ENCODE measurements at places on chromosomes 2 and 18.

- H3K27ac ChIP-seq: no peak overlapping the region
- H3K27me3 ChIP-seq: no peaks in the 10 kb centered on the region
- no peak for DNase-seq
- H3K36me3 ChIP-seq: peaks cover 2% of the 10 kb centered on the region
- H3K4me3 ChIP-seq: no peak overlapping the region
Observed at GRCh38 chr18:7630731-7631442, 63.8 kb downstream of the PTPRM start.

GRCh38 chr2:121211689-121212151, 73.3 kb downstream of the TFCP2L1 start:
- DNase-seq: no peak
- H3K27ac ChIP-seq: no peak overlapping the region
- peaks cover 2% of the 10 kb centered on the region for H3K36me3 ChIP-seq
- H3K4me3 ChIP-seq: no peak overlapping the region

DNA sequence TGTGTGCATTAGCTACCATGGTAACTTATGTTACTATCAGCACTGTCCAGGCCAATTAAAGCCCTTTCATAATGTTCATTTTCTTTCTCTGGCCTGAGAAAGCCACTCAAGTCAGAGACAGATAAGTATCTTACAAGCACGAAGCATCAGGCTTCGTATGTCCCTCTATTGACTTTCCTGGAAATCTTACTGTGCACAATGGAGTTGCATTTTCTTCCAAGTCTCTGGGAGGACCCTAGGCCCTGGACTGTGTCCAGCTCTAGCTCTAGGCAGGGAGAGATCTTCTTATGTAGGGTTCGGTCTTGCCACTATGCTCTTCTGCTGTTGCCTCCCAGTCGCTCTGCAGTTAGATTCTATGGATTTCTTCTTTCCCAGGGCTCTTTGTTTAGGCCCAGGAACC, 40.0 kb upstream of the ITGA6 start:
- peaks cover 11% of the 10 kb centered on the region for H3K27me3 ChIP-seq
- H3K36me3 ChIP-seq: no peaks in the 10 kb centered on the region
- H3K4me3 ChIP-seq: no peak overlapping the region
- no peak overlapping the region for H3K27ac ChIP-seq
- no peaks in the 10 kb centered on the region for H3K4me1 ChIP-seq
- DNase-seq: no peak

GRCh38 chr18:39591649-39592048, 2026.1 kb upstream of the CELF4 start:
- H3K27ac ChIP-seq: no peak overlapping the region

- peaks cover 72% of the 10 kb centered on the region for H3K4me1 ChIP-seq
- H3K4me3 ChIP-seq: peak overlapping the region; percentile 91
- peak overlapping the region; percentile 92 for H3K27ac ChIP-seq
- no peaks in the 10 kb centered on the region for H3K27me3 ChIP-seq
Observed at GRCh38 chr2:236536727-236537398, 32.8 kb upstream of the ACKR3 start.

DNA sequence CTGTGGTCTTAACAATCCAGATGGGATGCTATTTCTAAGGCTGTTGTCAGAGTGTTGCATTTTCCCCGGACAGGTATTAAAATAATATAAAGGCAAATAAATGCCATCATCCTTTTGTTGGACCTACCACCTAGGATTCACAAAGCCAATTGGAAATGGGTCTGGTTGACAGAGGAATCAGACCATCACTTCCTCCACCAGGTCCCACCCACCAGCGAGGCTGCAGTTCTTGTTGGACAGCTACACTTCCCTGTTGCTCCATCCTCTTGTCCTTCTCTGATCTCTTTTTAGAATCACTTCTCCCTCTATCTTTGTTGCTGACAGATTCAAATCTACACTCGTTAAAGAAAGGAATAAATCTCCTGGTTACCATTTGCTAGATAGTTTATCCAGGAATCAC, 1.1 kb downstream of the TMEM169 start:
- H3K27me3 ChIP-seq: no peaks in the 10 kb centered on the region
- peaks cover 7% of the 10 kb centered on the region for H3K36me3 ChIP-seq
- H3K4me3 ChIP-seq: peak overlapping the region; percentile 95

- no peak overlapping the region for H3K4me3 ChIP-seq
- no peaks in the 10 kb centered on the region for H3K27me3 ChIP-seq
- peaks cover 19% of the 10 kb centered on the region for H3K4me1 ChIP-seq
- peak overlapping the region; percentile 12 for H3K27ac ChIP-seq
- no peak for DNase-seq
Observed at GRCh38 chr2:43293744-43294695, 67.6 kb upstream of the ZFP36L2 start.

- DNase-seq: peak; percentile 35
- H3K4me1 ChIP-seq: peaks cover 66% of the 10 kb centered on the region
- peak overlapping the region; percentile 97 for H3K27ac ChIP-seq
- H3K4me3 ChIP-seq: peak overlapping the region; percentile 67
Observed at GRCh38 chr2:181165199-181165868, 184.9 kb downstream of the UBE2E3 start.

- peaks cover 3% of the 10 kb centered on the region for H3K36me3 ChIP-seq
- peaks cover 33% of the 10 kb centered on the region for H3K27me3 ChIP-seq
- DNase-seq: no peak
- no peak overlapping the region for H3K27ac ChIP-seq
- H3K4me1 ChIP-seq: peaks cover 7% of the 10 kb centered on the region
- no peak overlapping the region for H3K4me3 ChIP-seq
Observed at GRCh38 chr2:152466980-152467676, 132.2 kb downstream of the FMNL2 start.

DNA sequence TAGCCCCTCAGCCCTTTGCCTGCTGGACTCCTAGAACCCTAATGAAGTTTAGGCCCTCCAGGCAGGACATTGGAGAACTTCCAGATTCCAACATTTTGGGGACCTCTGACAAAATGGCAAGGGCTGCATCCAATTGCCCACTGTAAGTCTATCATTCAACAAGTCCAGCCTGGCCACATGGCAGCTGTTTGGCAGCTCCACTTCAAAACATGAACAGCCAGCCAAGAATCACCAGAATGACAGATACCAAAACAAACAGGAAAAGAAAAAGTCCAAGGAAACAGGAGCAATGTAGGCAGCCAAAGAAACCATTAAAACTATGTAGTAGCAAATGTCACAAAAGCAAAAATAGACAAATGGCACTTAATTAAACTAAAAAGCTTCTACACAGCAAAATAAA, 25.5 kb downstream of the SLC4A5 start:
- no peak overlapping the region for H3K4me3 ChIP-seq
- peaks cover 4% of the 10 kb centered on the region for H3K4me1 ChIP-seq
- H3K27me3 ChIP-seq: no peaks in the 10 kb centered on the region
- peaks cover 7% of the 10 kb centered on the region for H3K36me3 ChIP-seq
- no peak overlapping the region for H3K27ac ChIP-seq

GRCh38 chr2:55236992-55237543, 4.6 kb downstream of the RPS27A start:
- no peak overlapping the region for H3K4me3 ChIP-seq
- no peak for DNase-seq
- no peak overlapping the region for H3K27ac ChIP-seq
- peaks cover 51% of the 10 kb centered on the region for H3K36me3 ChIP-seq
- no peaks in the 10 kb centered on the region for H3K27me3 ChIP-seq

GRCh38 chr2:172134270-172134669, 31.6 kb upstream of the DLX2 start:
- no peaks in the 10 kb centered on the region for H3K36me3 ChIP-seq
- no peaks in the 10 kb centered on the region for H3K4me1 ChIP-seq
- no peak overlapping the region for H3K4me3 ChIP-seq
- peaks cover 65% of the 10 kb centered on the region for H3K27me3 ChIP-seq
- DNase-seq: no peak

DNA sequence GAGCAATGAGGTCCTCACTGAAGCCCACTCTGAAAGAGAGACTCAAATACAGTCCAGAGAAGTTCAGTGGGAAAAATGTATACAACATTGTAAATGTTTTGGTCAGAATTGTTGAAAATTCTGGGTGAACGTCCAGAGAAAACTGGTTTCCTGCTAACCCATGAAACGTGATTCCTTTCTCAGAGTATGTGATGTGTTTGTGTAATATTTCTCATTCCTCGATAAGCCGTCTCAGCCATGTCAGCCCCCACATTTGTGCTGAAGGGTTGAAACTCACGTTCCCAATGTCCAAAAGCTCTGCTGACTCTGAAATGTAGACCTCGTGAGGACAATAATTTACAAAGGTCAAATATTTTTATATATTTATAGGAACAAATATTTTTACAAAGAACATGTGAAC, 51.6 kb downstream of the BMP10 start:
- H3K4me1 ChIP-seq: peaks cover 33% of the 10 kb centered on the region
- peaks cover 89% of the 10 kb centered on the region for H3K36me3 ChIP-seq
- no peak for DNase-seq
- no peak overlapping the region for H3K4me3 ChIP-seq
- H3K27me3 ChIP-seq: no peaks in the 10 kb centered on the region
- H3K27ac ChIP-seq: no peak overlapping the region

- no peak overlapping the region for H3K27ac ChIP-seq
- no peaks in the 10 kb centered on the region for H3K36me3 ChIP-seq
- peaks cover 16% of the 10 kb centered on the region for H3K27me3 ChIP-seq
- no peak overlapping the region for H3K4me3 ChIP-seq
- no peak for DNase-seq
Observed at GRCh38 chr2:38514603-38515154, 88.0 kb downstream of the HNRNPLL start.

- no peak overlapping the region for H3K4me3 ChIP-seq
- no peaks in the 10 kb centered on the region for H3K36me3 ChIP-seq
- no peak overlapping the region for H3K27ac ChIP-seq
- peaks cover 47% of the 10 kb centered on the region for H3K27me3 ChIP-seq
- no peaks in the 10 kb centered on the region for H3K4me1 ChIP-seq
Observed at GRCh38 chr18:8890957-8891464, 185.7 kb downstream of the MTCL1 start.

GRCh38 chr2:157898591-157898996, 22.5 kb upstream of the ACVR1 start:
- H3K36me3 ChIP-seq: peaks cover 5% of the 10 kb centered on the region
- peak overlapping the region; percentile 81 for H3K4me3 ChIP-seq
- H3K27ac ChIP-seq: peak overlapping the region; percentile 98
- H3K4me1 ChIP-seq: peaks cover 52% of the 10 kb centered on the region

DNA sequence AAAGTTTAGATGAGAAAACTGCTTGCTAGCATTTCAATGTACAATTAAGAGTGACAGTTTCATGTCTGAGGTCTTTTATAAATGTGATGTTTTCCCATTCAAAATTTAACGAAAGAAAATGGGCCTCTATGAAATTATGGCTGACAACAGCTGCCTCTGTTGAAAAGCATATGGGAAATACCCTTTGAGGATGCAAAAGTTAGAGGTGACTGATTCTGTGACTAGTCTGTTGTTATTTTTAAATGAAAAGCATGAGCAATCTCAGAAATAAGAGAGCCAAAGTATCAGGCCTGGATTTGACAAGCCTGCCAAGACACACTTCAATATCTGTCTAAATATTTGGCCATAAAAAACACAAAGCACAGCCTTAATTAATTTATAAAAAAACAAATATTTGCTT, 580.8 kb downstream of the ERBB4 start:
- H3K4me3 ChIP-seq: no peak overlapping the region
- no peaks in the 10 kb centered on the region for H3K4me1 ChIP-seq
- no peaks in the 10 kb centered on the region for H3K27me3 ChIP-seq
- no peak overlapping the region for H3K27ac ChIP-seq
- DNase-seq: no peak
- H3K36me3 ChIP-seq: no peaks in the 10 kb centered on the region

DNA sequence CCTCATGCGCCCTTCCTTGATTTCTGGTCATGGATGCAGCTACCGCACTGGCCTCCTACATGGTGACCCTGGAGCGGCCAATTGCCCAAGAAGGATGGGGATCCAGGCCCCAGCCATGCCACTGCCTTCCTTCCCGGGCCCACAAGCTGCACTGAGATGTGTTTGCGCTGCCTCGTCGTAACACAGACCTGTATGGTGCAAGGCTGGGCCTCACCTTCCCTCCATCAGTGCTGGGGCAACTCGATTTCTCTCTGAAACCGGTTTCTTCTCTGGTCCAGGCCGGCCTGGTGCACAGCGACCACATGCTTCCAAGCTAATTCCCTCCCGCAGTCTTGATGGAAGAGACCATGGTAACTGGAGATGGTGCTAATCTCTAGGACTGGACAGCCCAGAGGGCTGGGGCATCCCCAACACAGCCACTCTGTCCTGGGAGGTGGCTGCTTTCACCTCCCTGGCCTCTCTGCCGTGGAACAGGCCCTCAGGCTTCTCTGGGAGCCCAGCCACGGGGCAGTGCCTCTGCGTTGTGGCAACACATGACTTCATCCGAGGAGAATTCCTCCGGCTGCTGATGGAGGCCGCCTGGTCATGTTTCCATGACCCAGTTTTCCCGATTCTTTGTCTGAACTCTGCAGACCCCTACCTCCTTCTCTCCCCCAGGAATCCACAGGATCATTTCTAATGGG, 184.2 kb downstream of the GLI2 start:
- H3K27me3 ChIP-seq: no peaks in the 10 kb centered on the region
- no peak overlapping the region for H3K27ac ChIP-seq
- H3K36me3 ChIP-seq: peaks cover 1% of the 10 kb centered on the region
- DNase-seq: no peak

- H3K27me3 ChIP-seq: no peaks in the 10 kb centered on the region
- H3K4me3 ChIP-seq: no peak overlapping the region
- H3K27ac ChIP-seq: no peak overlapping the region
- H3K4me1 ChIP-seq: no peaks in the 10 kb centered on the region
Observed at GRCh38 chr2:175595139-175595538, 406.9 kb downstream of the LNPK start.

GRCh38 chr2:100666996-100667395, 104.2 kb downstream of the PDCL3 start:
- no peak for DNase-seq
- no peaks in the 10 kb centered on the region for H3K4me1 ChIP-seq
- H3K4me3 ChIP-seq: no peak overlapping the region
- no peaks in the 10 kb centered on the region for H3K36me3 ChIP-seq

DNA sequence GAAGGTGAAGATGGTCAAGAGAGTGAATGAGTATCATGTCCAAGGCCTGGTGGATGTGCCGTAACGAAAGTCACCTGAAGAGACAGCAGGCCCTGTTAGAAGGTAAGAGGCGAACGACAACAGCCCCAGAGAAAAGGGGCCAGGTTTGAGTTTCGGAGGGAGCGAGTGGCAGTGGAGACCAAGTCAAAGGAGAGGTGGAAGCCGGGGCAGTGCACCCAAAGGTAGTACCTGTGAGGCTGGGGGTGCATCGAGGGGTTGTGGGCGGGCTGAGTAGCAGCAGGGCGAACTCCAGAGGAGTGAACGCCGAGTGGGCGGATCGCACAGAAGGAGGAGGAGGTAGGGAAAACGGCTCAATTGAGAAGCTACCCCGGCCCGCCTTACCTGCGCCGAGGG, 358 bp downstream of the USP37 start:
- no peaks in the 10 kb centered on the region for H3K27me3 ChIP-seq
- peak overlapping the region; percentile 98 for H3K4me3 ChIP-seq
- peaks cover 38% of the 10 kb centered on the region for H3K36me3 ChIP-seq
- H3K4me1 ChIP-seq: peaks cover 52% of the 10 kb centered on the region

- no peak for DNase-seq
- no peaks in the 10 kb centered on the region for H3K27me3 ChIP-seq
- H3K4me3 ChIP-seq: no peak overlapping the region
- H3K36me3 ChIP-seq: peaks cover under 1% of the 10 kb centered on the region
- no peak overlapping the region for H3K27ac ChIP-seq
Observed at GRCh38 chr2:191666226-191666625, 11.7 kb upstream of the NABP1 start.

Data from central memory CD8-positive, alpha-beta T cell (primary cell).